Fibroblast of villous mesenchyme (primary cell): ENCODE measurements at places on chromosomes 7 and 10. TPM values are rescaled to one million over a fixed set of nuclear protein-coding genes. Genes with fewer than 3 reads are reported as not detected.

DNA sequence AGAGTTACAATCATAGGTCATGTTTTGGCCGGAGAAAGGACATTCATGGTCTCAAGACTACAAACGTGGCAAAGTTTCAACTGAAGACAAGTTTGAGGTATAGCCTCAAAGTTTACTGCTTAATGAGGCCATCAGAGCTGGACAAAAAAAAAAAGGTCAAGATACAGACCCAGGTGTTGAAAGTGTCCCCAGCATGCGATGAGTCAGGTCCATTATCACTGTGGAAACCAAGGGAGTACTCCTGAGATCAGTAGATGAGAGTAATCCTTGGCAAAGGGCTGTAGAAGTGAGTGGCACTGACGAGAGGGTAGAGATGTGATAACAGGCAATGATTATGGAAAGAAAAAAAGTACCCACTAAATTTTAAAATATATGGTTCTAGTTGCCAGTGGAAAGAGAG is 80.1 kb upstream of the LRRN3 start:
- no peak for DNase-seq

The PRSS2 gene
- total RNA-seq: not detected in 2 replicates

DNA sequence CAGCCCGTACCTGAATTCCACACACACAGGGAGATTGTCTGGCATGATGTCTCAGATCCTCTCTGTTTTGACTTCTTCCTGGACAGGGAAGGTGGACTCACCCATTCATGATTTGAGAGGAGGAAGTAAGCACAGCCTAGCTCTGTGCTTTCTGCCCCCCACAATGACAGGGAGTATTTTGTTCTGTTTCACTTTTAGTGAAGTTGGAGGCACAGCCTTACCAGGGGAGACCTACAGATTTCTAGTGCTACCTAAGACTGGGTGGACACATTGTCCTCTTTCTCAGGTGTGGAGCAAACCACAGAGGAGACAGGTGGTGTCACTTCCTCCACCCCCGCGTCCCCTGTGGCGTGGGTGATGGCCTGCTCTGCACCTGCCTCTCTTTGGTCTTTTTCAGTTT is 408.6 kb upstream of the PFKP start:
- no peak for DNase-seq

GRCh38 chr7:33509206-33509605 is 379.8 kb downstream of the BBS9 start:
- no peak for DNase-seq

GRCh38 chr7:149775176-149775556 is 1.8 kb upstream of the ZNF467 start:
- DNase-seq: no peak

The HMX2 gene
- total RNA-seq: not detected in 2 replicates

- DNase-seq: peak; percentile 94
These were observed 7.9 kb downstream of the CPED1 start for GRCh38 chr7:120996333-120996987.

The WIPF3 gene
- total RNA-seq: under 0.01 TPM in 2 replicates

- DNase-seq: no peak
These were observed 10.2 kb downstream of the PRSS1 start for GRCh38 chr7:142759433-142759832.
